Putamen (tissue), 1 donor: ENCODE measurements at places on chromosomes 12 and 14.
A peak's percentile ranks its signal among the peaks of the same experiment; 100 is the strongest.

- no peak for DNase-seq
Measured at GRCh38 chr14:58663494-58664111, 25.8 kb downstream of the DACT1 start.

DNA sequence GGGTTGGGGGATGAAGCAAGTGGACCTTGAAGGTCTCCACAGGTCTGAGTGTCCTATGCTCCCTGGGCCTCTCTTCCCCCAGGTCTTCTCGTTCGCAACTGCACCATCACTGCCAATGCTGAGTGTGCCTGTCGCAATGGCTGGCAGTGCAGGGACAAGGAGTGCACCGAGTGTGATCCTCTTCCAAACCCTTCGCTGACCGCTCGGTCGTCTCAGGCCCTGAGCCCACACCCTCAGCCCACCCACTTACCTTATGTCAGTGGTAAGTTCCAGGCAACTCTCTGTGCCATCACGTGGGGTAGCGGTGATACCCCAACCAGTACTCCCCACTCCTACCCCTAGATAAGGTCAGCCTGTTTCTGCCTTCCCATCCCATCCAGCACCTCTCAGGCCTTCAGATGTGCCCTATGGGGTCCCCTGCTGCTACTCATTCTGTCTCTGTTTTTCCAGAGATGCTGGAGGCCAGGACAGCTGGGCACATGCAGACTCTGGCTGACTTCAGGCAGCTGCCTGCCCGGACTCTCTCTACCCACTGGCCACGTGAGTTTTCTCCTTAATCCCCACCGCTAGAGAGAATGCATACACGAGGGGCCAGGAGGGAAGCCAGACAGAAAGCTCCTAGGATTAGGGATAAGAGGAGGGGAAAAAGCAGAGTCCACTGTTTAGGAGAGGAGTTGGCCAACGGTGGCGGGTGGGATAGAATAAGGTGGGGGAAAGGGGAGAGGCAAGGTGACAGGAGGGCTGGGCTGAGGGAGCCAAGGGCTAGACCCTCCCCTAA, 1.6 kb upstream of the TAPBPL start:
- no peak for DNase-seq

DNA sequence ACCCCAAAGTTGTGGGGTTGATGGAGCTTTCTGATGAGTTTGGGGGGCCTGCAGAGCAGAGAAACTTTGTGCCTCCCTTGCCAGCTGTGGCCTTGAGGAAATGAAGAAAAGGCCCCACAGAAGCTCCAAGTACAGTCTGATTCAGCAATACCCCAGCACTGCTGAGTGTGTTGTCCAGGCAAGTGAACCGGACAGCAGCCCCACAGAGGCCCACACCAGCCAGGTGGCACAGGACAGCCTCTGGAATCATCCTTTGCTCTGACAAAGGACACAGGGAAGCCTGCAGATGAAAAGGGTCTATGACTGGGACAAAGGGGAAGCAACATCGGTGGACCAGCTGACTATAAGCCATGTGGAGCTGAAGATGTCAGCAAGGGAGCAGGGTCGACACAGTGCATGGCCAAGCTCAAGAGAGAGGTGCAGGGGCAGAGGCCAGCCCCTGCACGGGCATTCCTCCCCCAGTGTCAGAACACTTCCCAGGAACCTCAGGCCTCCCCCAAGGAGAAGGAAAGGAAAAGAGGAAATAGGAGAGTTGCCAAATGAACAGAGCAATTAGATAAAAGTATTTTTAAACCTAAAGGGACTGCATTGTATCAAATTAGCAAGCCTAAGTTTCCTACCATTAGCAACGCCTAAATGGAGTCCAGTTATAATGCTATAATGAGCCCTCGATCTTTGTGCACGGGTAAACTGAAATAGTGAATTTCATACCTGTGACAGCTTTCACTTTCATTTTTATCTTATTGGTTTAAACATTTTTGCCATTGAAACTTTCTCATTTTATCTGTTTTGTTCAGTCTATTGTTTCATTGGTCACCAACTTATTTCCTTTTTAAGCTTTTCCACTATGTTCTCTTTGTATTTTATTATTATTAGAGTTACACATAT, 46.3 kb upstream of the PTGDR start:
- no peak for DNase-seq

DNA sequence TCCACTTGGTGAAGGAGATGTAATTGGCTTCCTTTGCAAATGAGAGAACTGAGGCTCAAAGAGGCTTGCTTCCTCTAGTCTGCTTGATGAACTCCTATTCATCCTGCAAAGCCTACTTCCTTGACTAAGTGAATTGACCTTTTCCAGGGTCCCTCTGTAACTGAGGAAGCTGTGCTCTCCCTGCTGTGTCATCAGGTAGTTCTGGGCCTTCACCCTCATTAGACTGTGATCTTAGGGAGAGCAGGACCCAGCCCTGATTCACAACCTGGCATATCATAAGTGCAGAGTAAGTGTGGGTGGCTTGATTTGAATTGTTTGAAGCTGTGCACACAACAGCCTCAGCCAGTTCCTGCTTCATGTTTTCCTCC, 16.3 kb downstream of the ASB2 start:
- DNase-seq = no peak

DNA sequence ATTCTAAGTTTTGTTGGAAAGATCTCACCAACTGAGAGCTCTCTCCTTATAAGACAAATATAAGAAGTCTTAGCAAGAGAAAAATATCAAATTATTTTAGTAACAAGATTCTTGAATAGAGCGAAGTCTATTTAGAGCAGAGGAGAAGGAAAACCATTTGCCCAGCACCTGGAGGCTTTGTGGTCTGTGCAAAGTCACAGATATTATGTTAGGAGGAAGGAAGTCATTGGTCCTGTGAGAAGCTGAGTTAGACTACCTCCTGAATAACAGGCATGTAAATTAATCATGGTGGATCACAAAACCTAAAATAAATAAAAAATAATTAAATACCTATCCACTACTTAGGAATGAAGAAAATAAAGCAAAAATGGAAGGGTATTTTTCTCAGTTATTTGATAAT, 38.4 kb upstream of the ATXN7L3B start:
- DNase-seq = no peak

DNA sequence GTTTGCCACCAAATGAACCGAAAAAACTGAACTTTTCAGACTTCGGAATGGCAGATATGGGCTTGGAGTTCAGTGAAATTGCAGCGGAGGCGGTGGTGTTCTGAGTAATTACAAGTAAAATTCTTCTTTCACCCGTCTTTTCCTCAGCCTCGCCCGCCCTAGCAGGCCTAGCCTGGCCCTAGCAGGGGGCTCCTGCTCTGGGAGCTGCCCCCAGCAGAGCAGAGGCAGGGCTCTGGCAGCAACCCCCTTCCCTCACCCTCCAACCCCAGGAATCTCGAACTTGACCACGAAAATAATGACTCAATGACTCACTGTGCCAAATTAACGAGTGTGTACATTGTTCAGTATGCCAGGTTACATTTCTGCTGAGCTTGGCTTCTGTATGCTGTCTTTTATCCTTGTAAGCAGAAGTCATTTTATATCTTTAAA, 1.1 kb downstream of the PAPLN start:
- DNase-seq = no peak

GRCh38 chr14:105943973-105944602, 417.7 kb downstream of the TMEM121 start:
- no peak for DNase-seq

DNA sequence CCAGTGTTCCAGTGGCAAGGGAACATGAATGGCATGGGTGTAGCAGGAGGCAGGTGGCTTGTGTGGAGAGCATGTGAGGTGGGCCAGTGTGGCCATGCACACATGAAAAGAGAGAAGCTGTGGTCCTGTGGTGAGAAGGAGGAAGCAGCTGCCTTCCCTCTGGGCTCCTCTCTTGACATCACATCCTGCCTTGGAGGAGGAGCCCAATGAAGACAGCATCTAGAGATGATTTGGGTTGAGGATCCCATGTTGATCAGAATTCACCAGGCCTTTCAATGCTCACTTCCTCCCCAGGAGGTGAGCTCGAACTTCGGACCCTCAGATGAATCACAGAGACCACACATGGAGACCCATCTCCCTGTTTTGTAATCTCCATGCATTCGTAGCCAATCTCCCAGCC, 82.6 kb downstream of the LRRC74A start:
- DNase-seq = no peak

GRCh38 chr12:6684609-6685008, 4.6 kb downstream of the ZNF384 start:
- no peak for DNase-seq

DNA sequence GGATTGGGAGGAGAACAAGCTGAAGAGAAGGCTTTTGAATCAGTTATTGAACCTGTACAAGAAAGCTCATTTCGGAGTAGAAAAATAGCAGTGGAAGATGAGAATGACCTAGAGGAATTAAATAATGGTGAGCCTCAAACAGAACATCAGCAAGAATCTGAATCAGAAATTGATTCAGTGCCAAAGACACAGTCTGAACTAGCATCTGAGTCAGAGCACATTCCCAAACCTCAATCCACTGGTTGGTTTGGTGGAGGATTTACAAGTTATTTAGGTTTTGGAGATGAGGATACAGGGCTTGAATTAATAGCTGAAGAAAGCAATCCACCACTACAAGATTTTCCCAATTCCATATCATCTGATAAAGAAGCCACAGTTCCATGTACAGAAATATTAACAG, 13.5 kb downstream of the MIA2 start:
- DNase-seq = no peak

DNA sequence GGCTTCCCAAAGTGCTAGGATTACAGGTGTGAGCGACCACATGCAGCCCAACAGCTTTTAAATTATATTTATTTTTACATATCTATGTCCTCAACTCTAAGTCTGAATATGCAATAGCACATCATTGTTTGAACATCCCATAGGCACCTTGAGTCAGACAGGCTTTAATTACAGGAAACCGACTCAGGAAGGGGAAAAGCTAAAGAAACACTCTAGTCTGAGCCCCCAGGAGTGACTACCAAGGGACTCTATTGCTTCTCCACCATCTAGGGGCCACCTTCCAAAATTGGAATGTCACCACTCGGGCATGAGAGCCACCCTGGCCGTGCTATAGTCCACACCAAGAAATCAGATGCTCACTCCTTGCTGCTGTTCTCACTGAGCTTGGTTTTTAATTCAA, 14.0 kb upstream of the MFAP5 start:
- no peak for DNase-seq

DNA sequence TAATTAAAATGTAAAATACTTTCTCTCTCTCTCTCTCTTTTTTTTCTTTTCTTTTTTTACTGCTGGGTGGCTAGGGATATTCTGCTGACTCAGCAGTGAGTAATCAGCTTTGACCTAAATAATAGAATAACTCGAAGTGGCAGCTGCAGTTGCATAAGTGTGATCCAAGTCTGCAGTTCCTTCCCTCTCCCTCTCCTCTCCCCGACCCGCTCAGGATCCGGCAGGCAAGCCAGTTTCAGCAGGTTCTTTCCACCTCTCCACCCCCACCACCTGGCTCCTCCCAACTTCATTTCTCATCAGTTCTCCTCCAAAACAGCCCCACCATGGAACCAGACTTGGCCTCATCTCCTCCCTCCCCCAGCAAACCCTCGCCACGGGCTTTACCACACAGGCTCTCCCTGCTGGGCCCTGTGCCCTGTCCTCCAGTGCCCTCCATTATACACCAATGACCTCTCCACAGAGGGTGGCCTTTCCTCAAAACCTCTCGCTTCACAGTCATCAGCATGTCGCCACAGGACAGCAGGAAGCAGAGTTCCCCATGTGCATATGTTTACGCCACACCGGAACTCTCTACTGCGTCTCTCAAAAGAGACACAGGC, 22.4 kb downstream of the SLC7A8 start:
- peak; percentile 78 for DNase-seq

GRCh38 chr12:87920139-87920538, 109.1 kb downstream of the C12orf50 start:
- no peak for DNase-seq

GRCh38 chr14:90296641-90297040, 35.1 kb downstream of the NRDE2 start:
- DNase-seq = no peak

DNA sequence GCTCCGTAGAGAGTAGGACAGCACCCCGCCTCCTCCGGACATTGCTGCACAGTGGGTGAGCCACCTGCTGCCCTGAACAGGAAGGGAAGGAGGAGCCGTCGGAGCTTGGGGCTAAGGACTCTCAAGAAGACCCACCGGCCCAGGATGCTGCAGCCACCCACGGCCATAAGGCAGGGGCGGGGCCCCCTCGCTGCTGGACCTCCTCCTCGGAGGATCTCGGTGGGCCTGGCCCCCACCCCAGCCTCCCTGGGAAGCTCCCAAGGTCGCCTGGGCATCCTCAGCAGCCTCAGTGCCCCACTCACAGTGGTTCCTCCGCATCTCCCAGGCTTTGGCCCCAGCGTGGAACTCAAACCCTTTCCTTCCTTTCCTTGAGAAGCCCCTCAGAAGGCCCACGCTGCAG, 68.6 kb upstream of the DIO3 start:
- no peak for DNase-seq

GRCh38 chr14:59570122-59570521, 6.5 kb downstream of the CCDC175 start:
- no peak for DNase-seq

DNA sequence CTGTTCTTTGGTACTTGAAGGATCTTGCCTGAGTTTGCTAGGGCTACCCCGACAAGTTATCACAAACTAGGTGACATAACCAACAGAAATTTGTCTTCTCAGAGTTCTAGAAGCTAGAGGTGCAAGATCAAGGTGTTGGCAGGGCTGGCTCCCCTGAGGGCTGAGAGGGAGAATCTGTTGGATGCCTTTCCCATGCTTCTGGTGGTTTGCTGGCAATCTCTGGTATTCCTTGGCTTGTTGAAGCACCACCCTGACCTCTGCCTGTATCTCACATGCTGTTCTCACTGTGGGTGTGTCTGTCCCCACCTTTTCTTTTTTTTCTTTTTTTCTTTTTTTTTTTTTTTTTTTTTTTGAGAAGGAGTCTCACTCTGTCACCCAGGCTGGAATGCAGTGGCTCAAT, 81.2 kb downstream of the VCPKMT start:
- no peak for DNase-seq

- DNase-seq = no peak
Measured at GRCh38 chr14:96273629-96274028, 17.6 kb downstream of the BDKRB1 start.

GRCh38 chr14:90970167-90970600, 90.3 kb downstream of the RPS6KA5 start:
- DNase-seq = no peak

DNA sequence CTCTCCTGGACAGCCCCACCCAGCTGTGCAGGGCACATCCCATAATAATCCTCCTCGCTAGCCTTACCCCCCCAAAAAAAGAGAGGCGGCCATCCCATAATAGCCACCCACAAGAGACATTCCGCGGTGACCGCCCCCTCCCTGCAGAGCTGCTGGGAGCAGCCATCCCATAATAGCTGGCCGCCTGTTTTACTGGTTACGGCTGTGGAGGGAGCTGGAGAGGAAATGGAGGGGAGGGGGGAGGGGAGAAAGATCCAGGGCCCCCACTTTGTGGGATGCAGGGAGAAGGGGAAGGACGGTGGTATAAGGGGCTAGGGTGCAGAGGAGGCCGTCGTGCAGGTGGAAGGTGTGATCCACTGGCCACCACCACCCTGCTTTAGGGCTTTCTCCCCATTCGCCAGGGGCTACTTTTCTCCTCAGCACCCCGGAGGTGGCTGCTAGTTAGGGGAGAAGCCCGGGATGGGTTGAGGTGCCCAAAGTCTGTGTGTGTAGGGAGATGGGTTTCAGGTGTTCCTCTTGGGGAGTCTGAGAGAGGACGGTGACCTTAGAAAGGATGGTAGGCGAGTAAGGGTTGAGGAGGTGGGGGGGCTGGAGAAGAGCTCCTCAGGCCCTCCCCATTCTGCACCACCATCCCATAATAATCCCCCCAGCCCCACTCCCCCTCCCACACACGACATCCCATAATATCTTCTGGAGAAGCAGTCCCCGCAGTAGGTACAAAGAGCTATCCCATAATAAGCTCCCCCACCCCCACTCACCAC, 6.0 kb upstream of the CHD4 start:
- DNase-seq = peak; percentile 88
